ENCODE measurements at places on chromosomes 3 and 15.

DNA sequence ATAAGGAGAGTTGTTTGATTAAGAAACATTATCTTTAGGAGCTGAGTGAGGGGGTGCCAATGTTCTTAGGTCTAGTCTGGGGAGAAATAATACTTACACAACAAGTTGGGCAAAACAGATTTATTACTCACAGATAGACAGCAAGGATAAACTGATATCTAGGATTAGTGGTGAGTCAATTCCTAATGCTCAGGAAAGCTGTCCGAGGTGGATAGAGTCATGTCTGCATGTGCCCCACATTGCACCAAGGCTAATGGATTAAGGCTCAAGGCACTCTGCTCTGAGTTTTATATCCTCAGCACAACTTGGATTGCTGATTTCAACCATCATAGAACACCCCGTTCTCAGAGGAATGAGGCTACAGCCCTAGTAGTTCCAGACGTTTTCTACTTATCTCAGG lies 1042.3 kb downstream of the OTOL1 start:
- DNase-seq: no peak

GRCh38 chr15:69298697-69299441 lies at the start of gene PAQR5:
Gene PAQR5 (plus strand): TSS chr15:69298912. CDS start chr15:69360081, 61,169 bp downstream.
- DNase-seq: no peak

- DNase-seq: no peak
These were observed 239.0 kb downstream of the ZNF621 start for GRCh38 chr3:40763807-40764206.

GRCh38 chr3:100080573-100080972 lies 33.7 kb downstream of the FILIP1L start:
- DNase-seq: no peak

- peak; percentile 85 for DNase-seq
These were observed at the start of gene SCAPER for GRCh38 chr15:76905013-76905839. Gene SCAPER (minus strand): TSS chr15:76905340. CDS start chr15:76883817, 21,523 bp downstream.

DNA sequence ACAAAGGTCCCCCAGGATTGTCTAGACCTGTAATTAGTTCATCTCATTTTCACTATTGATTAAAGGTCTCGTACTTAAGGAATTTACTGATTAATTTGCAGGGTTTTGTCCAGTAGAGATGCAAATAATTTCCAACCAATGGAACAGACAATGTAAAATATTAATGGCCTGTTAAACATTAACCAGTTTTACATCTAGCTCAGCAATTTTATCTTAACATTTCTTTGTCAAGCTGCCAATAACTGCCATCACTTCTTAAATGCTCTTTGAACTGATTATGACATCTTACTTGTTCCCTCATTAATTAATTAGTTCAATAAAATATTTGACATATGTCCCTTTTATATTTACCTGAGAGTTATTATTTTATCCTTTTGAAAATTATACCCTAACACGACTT lies 9.4 kb upstream of the STRIT1 start:
- DNase-seq: no peak

DNA sequence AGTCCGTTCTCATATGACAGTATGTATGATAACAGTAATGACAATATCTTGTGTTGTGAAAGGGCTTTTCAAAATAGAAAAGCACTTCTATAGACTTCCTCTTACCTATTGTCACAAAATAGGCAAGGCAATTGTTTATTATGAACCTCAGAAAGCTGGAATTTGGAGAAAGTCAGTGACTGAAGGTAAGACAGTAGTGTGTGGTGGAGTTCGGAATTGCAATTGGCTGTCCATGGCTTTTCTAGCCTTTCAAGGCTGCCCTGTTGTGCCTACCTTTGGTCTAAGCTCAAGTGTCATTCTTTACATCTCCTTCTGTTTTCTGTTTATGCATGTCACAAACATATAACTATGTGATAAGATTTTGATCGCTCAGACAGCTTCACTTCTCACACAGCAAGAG lies 219.3 kb upstream of the NR2E3 start:
- DNase-seq: no peak

DNA sequence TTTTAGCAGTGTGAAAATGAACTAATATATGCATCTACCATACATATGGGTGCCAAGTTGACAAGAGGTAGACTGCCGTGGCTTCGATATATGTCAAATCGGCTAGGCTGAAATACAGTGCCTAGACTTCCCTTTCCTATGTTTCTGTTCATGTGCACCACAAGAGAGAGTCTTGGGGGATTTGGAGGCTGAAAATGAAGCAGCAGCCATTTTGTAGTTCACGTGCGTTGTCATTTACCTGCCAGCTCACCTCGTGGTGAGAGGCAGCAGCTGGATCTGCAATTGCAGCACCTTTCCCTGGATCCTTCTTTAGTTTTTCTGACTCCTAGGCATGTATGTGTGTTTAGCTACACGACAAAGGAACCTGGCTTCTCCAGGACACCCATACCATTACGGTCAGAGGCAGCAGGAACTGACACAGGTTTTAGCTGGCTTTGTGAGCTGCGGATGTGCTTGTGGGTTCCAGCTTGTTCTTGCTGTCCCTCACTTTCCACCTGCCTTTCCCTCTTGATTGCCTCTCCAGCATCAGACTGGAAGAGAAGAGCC lies 40.5 kb upstream of the SIAH2 start:
- no peak for DNase-seq

DNA sequence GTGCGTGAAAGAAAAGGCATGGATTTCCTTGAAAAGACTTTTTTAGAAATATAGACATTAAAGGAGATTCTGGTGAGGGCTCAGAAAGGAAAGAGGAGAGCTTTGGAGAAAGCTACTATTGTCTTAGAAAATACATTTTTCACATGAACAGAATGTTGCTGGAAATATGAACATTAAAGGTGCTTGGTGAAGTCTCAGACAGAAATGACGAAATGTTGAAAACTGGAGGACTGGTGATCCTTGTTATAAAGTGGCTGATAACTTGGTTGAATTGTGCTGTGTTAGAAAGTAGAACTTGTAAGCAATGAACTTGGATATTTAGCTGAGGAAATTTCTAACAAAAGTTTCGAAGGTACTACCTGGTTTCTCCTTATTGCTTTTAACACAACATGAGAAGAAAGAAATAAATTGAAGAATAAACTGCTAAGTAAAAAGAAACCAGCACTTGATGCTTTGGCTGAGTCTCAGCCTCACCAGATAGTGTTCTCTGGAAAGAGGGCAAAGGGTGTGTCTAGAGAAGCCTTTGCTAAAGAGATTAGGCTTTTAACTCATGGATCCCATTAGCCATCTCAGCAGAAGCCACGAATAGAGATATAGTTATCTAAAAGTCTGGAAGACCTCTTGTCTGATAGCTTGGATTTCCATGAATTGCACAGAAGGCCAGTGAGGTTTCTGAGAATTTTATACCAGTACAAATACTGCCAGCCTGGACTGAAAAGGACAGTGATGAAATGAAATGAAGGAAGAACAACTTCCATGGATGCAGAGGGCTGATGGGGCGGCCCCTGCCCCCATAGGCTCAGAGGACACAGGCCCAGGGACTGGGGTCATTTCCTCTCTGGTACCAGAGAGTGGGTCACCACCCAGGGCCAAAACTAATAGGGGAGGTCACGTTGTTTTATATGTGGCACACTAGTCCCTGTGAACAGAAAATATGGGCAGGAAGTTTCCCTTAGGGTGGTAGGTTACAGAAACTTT lies 91.5 kb downstream of the RPL22L1 start:
- no peak for DNase-seq

GRCh38 chr3:4411833-4412232 lies 55.2 kb downstream of the SUMF1 start:
- DNase-seq: no peak

GRCh38 chr15:38589502-38589901 lies 24.9 kb upstream of the RASGRP1 start:
- DNase-seq: no peak

DNA sequence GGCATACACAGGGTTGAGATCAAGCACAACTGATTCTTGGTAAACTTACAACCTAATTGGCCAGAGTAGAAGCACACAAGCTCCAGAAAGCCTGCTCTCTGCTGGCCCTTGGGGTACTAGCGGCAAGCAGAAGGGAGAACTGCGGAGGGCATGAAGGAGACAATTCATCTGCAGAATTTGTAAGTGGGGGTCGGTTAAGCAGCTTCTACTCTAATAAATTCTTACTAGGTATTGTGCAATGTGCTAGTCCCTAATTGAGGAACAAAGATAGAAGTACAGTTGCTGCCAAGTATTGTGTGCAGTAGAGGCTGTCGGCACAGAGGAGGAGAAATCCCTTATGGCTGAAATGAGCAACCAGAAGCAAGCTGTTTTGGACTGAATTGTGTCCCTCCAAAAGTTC lies 91.2 kb upstream of the VEPH1 start:
- DNase-seq: no peak

GRCh38 chr3:9165421-9165820 lies 84.0 kb downstream of the SRGAP3 start:
- DNase-seq: no peak

GRCh38 chr3:62951037-62951613 lies 75.9 kb upstream of the CADPS start:
- DNase-seq: no peak

GRCh38 chr3:174462916-174463315 lies 396.2 kb upstream of the NAALADL2 start:
- DNase-seq: no peak

DNA sequence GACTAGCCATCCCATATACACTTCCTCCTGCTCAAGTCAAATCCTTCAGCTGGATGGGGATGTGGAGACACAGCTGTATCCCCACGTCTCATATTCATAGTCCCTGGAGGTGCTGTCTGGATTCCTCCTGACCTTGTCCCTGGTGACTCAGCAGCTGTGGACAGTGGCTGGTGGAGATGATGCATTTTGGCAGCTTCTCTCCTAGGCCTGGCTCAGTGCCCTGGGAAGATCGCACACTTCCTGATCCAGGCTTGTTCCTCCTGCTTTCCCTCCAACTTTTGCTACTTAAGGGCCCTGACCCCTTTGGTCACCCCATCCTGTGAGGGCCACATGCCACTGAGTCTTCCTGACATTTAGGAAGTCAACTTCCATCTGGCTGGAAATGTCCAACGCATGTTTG lies 44.4 kb downstream of the ADAMTSL3 start:
- DNase-seq: no peak

DNA sequence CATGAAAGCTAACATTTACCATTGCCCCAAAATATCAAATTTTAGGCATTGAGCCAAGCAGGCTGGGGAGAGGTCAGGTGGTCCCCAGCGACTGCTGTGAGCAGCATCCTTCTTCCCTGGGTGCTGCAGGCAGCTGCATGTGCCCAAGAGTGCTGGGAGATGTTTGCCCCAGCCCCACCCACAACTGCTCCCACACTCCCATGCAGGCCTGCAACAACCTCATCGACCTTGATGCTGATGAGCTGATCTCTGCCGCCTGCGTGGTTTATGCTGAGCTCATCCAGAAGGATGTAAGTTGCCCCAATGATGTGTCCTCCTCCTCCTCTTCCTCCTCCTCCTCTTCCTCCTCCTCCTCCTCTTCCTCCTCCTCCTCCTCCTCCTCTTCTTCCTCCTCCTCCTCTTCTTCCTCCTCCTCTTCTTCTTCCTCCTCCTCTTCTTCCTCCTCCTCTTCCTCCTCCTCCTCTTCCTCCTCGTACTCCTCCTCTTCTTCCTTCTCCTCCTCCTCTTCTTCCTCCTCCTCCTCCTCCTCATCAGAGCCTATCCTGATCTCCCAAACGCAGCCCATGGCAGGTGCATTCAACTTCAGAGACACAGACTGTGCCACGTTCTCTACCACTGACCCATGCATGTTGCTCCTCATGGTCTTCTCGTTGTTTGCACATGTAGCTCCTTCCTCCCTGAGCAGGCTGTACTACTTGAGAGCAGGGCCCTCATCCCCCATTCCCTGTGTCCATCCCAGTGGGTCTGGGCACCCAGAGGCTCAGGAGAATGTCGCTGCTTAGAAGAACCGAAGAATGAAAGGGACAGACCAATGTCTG lies 15.1 kb downstream of the TBC1D21 start:
- DNase-seq: no peak

GRCh38 chr3:31613177-31613576 lies 80.5 kb downstream of the STT3B start:
- DNase-seq: no peak

- no peak for DNase-seq
These were observed 847.8 kb downstream of the SI start for GRCh38 chr3:164230385-164231094.
